CD4-positive, alpha-beta T cell (primary cell): ENCODE measurements at places on chromosomes 2 and 18.

GRCh38 chr2:57443973-57444521 lies 602.6 kb upstream of the VRK2 start:
- no peak for DNase-seq

GRCh38 chr18:55607773-55608172 lies 19.8 kb upstream of the TCF4 start:
- no peak for DNase-seq

GRCh38 chr2:233133239-233133638 lies 73.1 kb downstream of the INPP5D start:
- DNase-seq: no peak

DNA sequence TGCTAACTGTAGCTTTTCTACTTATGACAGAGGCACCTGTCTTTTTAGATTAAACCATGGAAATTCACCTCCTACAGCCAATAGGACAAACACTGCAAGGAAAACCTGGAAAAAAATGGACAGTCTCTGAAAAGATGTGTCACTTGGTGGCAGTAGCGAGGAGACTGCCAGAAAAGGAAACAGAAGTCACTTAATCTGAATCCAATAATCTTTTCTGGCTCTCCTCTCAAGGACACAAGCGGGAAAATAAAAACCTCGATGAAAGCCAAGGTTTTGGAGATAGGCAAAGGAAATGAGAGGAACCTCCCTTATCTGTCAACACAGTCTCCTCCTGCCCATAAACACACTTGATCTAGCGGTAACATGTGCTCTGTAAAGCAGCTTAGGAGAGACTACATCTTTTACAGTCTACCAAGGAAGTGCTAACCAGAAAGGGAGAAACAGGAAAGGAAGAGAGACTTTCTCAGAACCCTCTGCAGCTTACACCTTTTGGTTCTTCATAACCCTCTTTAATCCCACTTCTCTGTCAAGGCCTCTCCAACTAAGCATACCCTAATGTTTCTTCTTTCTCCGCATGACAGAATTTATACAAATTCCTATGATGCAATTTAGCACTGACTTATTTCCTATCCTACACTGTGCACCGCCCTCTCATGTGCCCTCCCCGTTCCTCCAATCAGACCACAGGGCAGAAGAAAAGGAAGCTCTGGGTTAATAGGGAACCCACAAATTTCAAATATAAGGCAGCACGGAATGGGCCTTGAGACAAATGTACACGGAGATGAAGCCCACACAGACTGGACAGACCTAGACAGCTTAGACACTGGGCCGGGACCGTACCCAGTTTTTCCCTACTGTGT lies 52.8 kb downstream of the CLASP1 start:
- DNase-seq: no peak

DNA sequence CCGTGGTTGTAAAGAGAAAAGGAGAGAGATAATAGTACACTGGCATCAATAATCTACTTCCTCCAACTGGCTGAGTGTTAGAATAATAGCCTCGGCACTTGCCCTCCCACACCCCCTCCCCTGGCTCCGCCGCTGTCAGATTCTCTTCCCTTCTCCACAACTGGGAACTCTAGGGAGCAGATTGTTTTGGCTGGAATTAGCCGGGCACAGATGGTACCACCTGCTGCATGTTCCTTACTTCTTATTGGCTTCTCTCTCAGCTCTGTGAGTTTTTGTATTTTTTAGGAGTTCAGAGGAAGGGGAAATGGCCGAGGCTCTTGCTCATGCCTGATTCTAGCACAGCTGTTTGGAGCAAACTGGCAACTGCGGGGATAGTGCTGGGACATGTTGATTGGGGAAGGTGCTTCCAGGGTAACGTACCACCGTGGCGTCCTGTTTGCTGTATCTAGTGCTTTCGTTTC lies 140.0 kb downstream of the ZEB2 start:
- no peak for DNase-seq

DNA sequence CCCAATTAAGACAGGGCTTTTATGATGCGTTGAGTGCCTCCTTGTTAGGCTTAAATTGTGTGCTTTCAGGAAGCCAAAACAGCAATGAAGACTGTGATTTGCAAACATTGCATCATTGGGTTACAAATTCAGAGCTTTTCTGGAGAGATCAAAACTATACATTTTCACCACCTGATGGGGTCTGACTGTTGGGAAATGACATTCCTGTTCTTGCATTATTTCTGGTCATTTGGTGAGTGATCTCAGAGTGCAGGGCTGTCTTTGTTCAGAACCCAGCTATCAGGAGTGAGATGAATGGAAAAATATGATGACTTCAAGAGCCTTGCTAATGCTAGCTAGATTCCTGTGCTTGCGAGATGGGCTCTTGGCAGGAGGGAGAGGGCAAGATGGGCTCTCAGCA lies 39.1 kb downstream of the SH3RF3 start:
- DNase-seq: no peak
